Hematopoietic multipotent progenitor cell treated with erythropoietin and hydrocortisone succinate and interleukin-3 and kit ligand, for 17 days (in vitro differentiated cells): ENCODE measurements at places on chromosomes 1 and 21.
A peak's percentile ranks its signal among the peaks of the same experiment; 100 is the strongest.

DNA sequence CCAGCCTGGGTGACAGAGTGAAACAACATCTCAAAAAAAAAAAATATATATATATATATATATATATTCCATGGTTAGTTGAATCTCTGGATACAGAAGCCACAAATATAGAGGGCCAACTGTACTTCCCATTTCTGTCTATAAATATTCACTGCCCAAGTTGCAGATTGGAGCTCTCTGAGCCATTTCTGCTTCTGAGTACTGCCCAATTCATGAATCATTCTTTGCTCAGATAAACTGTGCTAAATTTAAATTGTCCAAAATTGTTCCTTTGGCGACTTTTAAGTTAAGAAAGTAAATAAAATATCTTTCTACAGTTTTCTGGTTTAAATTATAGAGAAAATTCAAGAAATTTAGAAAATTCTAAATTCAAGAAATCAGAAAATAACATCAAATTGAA, 23.2 kb upstream of the C1orf146 start:
- no peak for DNase-seq

DNA sequence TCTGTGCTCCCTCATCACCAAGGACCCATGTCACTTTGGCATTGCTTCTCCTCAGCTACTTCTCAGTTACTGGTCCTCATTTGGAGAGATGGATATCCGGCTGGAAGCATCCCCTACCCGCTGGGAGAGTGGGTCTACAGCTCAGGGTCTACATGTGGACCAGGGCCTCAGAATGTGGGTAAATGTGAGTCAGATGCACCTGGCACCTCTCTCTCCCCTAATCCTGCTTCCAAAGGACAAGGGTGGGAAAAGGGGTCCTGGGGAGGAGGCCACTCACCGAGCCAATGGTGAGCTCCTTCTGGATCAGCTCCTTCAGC, 908 bp downstream of the S100A6 start:
- DNase-seq: no peak

DNA sequence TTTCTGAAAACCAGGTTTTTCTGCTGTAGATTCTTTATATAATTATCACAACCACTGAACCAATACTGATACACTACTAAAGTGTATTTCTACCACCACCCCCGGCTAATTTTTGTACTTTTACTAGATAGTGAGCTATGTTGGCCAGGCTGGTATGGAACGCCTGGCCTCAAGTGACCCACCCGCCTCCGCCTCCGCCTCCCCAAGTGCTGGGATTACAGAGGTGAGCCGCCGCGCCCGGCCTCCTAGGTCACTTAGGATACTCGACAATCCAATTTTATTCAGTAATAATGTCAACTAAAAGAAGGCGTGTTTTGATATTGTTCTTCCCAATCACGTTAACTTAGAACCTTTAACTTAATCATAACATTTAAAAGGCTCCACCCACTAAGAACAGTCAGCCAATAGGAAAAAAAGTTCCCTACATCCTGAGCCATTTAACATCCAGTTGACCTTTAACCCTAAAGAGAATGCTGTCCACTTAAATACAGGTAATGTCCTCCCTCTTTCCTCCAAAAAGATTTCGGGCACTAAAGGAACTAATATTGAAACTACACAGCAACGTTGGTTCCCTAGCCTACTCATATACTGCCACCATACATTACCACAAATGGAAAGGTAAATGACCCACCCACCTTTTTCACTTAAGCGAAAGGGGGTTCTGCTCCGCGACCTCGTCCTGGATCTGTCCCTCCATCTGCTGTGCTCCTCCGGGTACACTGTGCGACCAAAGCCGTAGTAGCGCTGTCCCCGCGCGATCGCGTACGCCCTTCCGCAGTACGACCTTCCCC, 1.2 kb downstream of the RSRP1 start:
- peak; percentile 68 for DNase-seq

- no peak for DNase-seq
Observed at GRCh38 chr1:221878134-221878533, 136.2 kb upstream of the DUSP10 start.

GRCh38 chr1:58392083-58392482, 154.4 kb downstream of the OMA1 start:
- no peak for DNase-seq

DNA sequence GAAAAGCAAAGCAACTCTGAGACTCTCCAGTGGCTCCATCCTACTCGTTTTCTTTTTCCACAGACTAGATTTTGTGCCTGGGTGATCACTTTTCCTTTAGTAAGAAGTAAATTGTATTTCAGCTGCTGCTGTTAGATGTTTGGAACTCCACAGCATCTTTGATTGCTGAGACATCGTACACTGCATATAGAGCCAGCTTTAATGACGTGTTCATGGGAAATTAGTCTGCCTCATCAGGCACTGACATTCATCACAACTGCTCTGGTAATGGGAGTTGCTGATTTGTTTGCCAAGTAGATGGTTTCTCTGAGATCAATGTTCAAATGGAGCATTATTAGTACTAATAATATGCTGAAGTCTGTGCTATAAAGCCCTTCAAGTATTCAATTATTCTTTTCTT, 573.8 kb upstream of the NR5A2 start:
- no peak for DNase-seq

DNA sequence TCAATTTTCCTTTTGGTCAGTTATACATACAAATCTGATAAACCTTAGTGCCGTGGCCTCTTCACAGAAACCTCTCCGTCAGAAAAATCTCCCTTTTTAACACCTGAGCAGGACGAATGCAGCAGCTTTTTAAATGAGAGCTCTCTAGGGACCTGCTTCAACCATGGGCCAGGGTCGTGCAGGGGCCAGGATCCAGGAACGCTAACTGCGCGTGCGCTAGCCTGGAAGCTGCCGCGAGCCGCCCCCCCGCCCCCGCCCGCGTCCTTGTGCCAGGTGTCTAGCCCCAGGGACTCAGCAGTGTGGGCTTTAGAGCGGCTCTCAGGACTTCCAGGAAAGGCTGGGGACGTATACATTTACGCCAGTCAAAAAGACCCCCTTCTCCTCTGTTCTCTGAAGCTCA, 136.8 kb upstream of the FMN2 start:
- DNase-seq: no peak

GRCh38 chr1:167248707-167249642, 28.3 kb downstream of the POU2F1 start:
- DNase-seq: no peak

DNA sequence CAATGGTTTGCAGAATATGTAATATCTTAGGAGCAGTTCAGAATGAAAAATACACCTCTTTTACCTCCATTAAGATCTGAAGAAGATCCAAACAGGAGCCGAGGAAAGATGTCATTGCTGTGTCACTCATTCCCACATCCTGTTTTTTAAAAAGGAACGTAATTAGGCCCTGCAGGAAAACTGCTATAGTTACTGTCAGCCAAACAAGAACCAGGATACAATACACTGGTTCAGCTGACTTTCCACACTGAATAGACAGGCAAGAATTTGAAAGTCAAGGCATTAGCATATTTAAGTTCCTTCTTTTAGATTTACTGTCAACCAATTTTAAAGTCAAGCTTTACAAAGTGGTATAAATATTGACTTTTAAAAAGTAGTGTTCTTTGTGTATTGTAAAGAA, 63.8 kb downstream of the IARS2 start:
- no peak for DNase-seq

- no peak for DNase-seq
Observed at GRCh38 chr21:37550618-37551330, 184.2 kb downstream of the DYRK1A start.

- DNase-seq: no peak
Observed at GRCh38 chr1:196933531-196934189, 9.9 kb upstream of the CFHR2 start.

- DNase-seq: no peak
Observed at GRCh38 chr1:66731170-66731865, 20.9 kb upstream of the DYNLT5 start.

GRCh38 chr21:45638707-45639106, 4.8 kb upstream of the PCBP3 start:
- DNase-seq: no peak

DNA sequence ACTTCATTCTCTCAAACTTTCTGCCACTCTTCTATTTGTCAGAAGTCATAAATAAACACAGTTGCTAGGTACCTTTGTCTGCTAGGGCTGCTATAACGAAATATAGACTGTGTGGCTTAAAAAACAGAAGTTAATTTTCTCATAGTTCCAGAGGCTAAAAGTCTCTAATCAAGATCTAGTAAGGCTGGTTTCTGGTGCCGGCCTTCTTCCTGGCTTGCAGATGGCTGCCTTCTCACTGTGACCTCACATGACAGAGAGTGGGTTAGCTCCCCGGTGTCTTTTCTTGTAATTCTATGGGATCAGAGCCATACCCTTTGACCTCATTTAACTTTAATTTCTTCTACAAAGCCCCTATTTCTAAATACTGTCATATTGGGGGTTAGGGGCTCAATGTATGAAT, 5.9 kb downstream of the PDC start:
- DNase-seq: no peak

DNA sequence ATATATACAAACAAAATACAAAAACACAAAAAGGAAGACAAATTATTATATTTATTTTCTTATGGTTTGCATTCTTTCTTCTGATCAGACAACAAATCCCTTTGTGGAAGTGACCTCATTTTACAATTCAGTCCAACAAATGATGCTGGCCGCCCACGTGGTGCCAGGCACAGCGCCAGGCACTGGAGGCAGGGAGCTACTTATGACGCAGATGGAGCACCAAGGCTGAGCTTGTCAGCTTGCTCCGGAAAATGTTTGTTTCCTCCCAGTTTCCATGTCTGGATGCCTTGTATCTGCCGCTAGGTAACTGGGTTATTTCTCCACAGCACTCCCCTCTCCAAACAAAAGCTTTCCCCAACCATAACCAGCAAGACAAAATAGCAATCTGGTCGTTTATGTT, 30.7 kb upstream of the CD34 start:
- no peak for DNase-seq

GRCh38 chr1:93701629-93702028, 20.0 kb upstream of the BCAR3 start:
- DNase-seq: no peak

- no peak for DNase-seq
Observed at GRCh38 chr1:228313536-228314277, 92.9 kb downstream of the TRIM11 start.

DNA sequence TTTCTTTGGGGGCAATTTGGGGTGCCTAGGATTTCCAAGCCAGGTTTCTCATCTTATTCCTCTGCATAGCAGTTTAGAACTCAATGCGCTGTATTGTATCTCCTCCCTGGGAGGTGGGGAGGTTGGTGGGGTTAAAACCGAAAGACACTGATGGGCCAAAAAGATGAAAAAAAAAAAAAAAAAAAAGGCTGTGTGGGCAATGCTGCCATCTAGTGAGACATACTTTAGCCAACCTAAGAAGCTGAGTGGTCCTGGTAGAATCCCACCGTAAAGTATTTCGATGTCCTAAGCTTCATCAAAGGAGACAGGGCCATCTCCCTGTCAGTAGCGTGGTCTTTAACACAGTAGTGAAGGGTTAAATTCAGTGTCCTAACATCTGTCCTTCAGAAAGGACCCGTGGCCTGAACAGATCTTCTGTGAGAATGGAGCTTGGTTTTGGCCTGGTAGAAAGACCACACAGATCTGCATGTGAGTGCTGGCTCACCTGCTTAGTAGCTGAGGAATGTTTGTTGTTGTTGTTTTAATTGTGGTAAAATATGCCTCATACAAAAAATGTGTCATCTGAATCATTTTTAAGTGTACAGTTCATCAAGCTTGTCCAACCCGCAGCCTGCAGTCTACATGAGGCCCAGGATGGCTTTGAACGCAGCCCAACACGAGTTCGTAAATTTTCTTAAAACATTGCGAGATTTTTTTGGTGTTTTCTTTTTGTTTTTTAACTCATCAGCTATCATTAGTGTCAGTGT, 226.2 kb downstream of the KIF26B start:
- DNase-seq: no peak

GRCh38 chr1:44048532-44049215, 17.4 kb upstream of the SLC6A9 start:
- DNase-seq: no peak
